ENCODE measurements at places on chromosomes 7 and 10.

DNA sequence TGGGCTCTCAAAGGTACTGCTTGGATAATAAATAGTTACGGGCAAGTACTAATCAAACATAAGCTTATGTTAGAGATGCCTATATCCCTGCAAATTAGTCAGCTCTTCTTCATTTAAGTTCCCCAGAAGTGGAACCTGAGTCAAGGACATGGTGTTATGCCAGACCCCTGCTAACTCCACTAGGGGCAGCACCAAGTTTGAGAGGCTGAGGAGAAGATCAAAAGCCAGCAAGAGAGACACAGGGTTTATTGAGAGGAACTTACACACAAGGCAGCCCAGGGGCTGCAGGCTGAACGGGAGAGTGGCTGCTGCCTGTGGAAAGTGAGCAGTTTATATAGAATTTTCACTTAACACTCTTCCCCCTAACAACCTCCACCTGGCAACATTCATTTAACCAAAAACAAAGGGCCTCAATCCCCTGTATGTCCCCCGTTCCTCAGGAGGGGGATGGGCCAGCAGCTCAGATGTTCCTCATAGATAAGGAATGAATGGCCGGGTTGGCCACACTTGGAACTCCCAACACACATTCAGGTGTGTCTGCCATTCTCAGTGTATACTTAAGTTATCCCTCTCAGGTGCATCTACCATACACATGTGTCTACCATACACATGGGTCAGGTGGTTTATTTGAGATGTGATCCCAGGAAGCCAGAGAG, 62.6 kb upstream of the GHITM start:
- DNase-seq, result no peak

DNA sequence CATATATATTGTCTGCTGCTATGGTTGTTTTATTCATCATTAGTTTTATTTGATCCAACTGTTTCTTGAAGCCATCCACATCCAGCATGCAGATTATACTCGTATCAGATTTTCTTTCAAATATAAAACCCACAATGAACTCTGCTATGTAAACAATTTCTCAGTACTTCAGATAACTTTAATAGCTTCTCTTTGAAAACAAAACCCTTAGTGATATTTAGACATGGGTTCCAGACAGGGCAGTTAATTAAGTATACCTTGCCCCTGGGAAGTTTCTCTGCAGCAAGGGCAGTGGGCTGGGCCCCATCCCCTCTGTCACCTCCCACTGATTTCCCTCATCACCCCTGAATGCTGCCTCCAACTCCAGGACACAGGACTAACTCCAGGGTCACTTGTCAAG, 104.3 kb downstream of the GFRA1 start:
- DNase-seq, result no peak

- no peak for DNase-seq
These were observed 1.2 kb downstream of the GTF2IRD1 start for GRCh38 chr7:74454925-74455288.

DNA sequence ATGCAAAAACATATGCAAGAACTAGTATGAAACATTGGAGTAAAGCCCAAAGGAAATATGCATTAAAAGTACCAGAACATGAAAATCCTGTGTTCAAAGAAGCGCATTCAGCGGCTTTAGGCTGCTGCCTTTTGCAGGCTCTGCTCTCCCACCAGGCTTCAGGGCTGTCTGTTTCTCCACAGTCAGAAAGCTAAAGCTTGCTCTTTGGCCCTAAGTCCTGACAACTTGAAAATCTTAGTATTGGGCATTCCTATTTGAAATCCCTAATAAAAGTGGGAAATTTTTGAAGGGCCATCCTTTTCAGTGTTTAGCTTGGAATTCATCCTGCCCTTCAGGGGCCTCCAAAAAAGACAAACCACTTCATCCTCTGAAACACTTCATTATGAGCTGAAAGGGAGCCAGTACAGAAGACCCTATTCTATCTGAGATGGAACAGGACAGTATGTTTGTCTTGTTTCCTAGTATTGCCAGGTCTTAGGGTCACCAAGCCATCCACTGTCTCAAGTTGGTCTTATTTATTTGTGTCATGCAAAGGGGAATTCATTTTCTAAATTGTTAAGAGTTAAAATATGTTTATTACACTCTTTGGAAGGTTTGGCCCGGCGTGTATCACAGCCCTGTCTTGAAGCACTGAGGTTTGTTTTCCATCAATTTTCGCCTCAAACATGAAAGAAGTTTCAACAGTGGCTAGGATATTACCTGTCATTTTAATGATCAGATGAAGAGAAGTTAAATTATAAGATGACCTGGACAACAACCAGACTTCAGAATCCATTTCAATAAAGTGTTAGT, 326.3 kb upstream of the BMPER start:
- DNase-seq, result no peak

GRCh38 chr10:95026461-95026860, 42.8 kb downstream of the CYP2C8 start:
- DNase-seq, result no peak

DNA sequence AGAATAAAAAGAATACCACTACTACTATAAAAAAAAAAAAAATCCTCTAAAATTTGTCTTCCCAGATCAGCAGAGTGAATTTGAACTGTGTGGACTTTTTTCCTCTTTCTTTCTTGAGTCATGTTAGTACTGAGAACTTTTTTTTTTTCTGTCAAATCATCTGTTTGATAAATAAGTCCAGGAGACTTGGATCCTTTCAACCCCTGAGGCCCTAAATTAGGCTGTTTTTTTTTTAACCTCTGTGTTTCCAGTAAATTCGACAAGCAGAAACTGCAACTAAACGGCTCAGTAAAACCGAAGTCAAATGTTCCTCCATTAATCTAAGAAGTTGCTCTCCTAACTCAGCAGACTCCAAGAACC, 2.7 kb downstream of the MAP3K8 start:
- no peak for DNase-seq

DNA sequence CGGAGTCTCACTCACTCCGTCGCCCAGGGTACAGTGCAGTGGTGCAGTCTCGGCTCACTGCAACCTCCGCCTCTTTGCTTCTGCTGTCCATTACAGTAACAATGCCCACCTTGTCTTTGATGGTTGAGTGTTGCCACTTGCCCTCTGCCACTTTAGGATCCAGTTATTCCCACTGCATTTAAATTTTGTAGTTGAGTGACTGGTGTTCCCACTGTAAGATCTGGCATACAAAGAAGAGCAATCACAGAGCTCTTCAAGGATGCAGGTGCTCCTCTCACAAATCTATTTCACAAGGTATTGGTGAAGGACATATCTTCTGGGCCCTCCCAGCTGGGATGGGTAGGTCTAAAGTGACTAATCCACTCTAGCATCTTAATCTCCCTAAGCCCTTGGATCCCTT, 12.6 kb downstream of the PTER start:
- no peak for DNase-seq

DNA sequence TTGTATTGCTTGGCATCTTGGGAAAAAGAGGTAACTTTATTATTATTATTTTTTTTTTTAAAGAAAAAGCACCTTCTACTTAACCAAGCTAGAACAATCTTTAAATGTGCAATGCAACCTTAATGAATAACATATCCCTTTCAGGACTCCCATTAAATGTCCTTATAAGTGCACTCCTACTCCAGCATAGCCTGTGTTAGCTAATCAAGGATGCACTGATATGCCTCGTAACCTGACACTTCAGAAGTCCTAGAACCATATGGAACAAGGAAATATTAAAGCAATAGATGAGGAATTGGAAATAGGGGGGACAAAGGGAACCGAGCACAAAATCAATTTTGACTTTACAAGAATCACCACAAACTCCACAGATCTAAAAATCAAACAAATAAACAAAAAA, 522.4 kb downstream of the PARD3 start:
- DNase-seq, result no peak

DNA sequence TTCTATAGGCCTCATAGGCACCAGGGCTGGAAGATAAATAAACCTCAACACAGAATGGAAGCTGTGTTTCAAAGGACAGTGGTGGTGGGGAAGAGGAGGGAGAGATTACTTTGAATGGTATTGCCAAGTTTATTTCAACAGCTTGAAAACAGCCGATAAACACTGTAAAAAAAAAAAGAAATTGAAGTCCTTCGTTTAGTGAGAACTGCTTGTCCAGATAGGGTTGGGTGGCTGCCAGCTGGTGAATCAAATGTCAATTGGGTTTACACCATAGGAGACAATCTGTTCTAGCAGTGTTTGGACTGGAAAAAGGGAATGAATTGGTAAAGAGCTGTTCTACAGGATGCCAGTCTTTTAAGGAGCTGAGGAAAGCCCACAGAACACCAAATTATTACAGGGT, 254.8 kb downstream of the PHF14 start:
- peak; percentile 40 for DNase-seq

- DNase-seq, result no peak
These were observed 152.9 kb upstream of the ASAH2 start for GRCh38 chr10:50404021-50404773.

DNA sequence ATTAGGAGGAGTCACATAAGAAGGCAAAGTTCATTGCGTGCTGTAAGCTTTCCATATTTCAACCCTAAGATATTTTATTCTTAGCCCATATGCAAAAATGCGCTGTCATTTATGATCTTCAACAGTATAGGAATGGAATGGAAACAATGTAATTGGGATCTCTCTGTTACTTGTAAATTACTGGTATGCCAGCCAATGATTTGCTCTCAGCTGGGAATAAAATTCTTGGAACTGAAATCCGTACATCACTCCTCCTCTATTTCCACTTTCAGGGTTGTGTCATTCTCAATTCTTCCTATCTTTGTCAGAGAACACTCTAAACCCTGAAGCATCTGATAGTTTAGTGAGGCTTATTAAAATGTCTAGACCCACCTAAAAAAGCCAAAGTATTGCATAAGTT, 80.7 kb upstream of the STEAP4 start:
- no peak for DNase-seq

DNA sequence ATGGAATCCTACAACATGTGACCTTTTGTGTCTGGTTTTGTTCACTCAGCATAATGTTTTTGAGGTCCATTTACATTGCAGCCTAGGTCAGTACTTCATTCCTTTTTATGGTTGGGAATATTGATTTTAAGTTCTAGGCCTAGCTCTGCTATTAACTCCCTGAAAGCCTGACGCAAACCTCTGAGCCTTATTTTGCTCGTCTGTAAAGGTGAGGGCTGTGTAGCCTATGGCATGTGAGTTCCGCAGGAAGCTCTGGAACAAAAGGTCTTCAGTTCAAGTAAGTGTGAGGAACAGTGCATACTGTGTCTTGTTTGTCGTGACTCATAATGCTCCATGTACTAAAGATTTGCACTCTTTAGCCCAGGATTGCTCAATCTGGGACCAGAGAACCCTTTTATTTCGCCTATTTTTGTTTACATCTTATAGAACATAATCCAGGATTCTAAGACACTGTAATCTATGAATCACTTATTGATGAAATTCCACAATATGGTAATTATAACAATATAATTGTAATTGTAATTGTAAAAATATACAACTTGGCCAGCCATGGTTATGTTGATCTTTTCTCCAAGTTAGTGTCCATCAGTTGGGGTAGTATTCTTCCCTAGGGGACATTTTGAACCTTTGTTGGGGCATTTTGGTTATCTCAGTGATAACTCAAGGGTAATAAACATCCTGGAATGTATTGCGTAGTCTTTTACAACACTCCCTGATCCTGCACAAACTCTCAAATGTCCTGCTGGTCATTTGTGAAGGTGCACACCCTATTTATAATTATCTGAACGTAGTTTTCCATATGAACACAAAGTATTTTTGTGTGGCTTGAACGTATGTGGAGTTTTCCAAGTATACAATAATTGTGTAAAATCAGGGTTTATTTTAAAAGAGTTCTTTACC, 184.7 kb downstream of the VTI1A start:
- no peak for DNase-seq

- no peak for DNase-seq
These were observed 82.8 kb upstream of the COL13A1 start for GRCh38 chr10:69718951-69719350.

DNA sequence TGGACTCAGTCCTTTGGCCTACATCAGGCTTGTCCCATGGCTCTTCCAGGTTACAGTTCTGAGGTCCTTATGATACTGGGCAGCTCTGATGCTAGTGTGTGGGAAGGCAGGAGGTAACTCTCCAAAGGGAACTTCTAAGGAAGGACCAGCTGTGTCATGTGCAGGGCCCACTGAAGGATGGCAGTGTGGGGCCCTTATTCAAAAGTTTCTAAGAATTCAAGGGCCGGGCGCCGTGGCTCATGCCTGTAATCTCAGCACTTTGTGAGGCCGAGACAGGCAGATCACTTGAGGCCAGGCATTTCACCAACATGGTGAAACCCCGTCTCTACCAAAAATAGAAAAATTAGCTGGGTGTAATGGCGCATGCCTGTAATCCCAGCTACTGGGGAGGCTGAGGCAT, 254.2 kb upstream of the HABP2 start:
- no peak for DNase-seq

DNA sequence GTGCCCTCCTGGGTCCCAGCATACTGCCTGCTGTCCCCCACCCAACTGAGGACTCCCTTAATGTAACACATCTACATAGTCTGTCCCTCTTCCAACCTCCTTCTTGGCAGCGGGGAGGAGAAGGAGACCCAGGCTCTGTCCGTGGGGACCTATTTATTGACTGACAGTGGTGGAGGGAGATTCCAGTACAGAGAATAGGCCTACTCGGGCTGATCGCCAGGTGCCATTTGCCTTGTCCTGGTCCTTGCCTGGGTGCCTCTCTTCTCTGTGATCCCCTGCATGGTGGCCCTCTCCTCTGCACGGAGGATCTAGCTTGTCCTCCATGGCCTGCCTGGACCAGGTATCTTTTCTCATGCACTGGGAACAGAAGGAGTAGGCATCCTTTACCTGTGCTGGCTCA, 17.0 kb downstream of the GHRHR start:
- DNase-seq, result no peak

DNA sequence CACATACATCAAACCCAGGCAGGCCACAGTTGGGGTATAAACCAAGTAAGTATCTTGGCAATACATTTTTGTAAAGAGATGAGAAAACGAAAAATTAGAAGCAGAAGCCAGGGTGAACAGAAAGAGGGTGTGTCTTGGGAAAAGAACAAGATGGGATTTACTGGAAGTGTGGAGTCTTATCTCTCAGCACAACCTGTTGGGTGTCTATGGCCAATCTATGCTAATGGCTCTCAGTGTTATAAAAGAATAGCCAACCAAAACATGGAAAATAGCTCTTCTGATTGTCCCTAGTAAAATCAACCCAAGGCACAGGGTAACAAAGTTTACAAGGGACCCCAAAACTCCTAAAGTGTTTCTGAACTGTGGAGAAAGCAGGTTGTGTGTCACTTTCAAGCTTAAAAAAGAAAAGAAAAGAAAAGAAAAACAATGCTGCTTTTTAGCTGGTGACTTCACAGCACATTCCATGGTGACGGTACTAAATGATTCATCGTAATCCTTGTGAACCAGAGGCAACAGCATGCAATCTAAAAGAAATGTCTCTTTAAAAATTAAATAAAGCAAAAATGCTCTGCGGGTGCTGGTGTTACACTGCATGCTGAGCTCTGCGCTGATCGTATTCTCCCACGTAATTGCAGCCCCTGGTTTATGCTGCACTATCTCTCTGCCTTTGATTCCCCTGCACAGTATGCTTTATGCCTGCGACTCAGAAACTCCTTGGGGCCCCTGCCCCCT, 100.8 kb downstream of the C10orf90 start:
- DNase-seq, result no peak
